ELR (cell line): ENCODE measurements at places on chromosomes 4 and X.

DNA sequence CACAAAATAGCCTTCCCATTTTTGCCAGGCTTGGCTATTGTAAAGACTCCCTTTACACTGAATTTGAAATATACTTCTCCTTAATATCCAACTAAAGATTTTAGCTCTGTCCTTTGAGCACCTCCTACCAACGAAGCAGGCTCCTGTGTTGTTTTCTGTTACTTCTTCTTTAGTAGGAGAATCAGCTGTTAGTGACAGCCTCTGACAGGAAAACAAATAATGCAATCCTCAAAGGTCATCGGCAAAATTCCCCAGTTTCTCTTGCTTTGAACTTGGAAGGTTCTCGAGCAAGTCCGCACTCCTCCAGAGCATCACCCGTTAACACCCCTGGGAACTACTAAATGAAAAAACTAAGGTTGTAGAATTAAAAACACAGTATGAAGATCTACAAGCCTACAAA, 66.9 kb downstream of the MANBA start:
- no peak for DNase-seq

DNA sequence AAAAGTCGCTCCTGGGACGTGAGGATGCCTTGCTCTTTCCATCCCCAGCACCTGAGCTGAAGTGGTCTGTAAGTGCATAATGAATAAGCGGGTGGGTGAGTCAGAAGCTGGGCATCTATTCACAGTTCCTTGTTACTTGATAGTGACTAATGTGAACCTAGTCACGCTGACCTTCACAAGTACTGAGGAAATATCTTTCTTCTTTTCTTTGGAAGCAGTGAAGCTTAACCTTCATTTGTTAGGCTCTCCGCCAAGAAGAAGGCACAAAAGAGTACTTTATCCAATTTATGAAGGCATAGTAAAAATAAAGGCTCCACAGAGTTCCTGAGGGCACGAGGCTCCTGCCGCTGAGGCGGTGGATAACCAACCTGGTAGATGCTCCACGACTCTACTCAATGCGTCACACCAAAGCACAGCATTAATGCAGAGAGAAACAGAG, 475.7 kb upstream of the SLIT2 start:
- DNase-seq, result peak; percentile 96

GRCh38 chr4:43425206-43425605, 532.7 kb downstream of the GRXCR1 start:
- DNase-seq, result no peak

- DNase-seq, result peak; percentile 19
These were observed 722 bp upstream of the NBDY start for GRCh38 chrX:56728321-56728720.

GRCh38 chrX:96440941-96441340, 243.7 kb upstream of the DIAPH2 start:
- DNase-seq, result no peak

GRCh38 chrX:135112096-135112729, 8.1 kb downstream of the ETDB start:
- DNase-seq, result peak; percentile 39

DNA sequence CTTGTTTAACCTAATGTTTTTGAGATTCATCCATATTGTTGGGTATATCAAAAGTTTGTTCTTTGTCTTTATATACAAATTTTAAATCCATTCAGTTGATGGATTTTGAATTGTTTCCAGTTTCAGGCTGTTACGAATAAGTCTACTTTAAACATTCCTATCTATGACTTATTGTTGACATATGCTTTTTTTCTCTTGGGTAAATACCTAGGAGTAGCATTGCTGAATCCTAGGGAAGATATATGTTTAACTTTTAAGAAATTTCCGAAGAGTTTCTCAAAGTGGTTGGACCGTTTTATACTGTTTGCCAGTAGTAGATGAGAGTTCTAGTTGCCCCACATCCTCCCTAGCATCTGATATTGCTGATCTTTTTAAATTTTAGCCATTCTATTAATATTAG, 60.9 kb upstream of the IL13RA1 start:
- DNase-seq, result peak; percentile 22

- DNase-seq, result peak; percentile 89
These were observed 22.6 kb upstream of the CD38 start for GRCh38 chr4:15755321-15756155.

DNA sequence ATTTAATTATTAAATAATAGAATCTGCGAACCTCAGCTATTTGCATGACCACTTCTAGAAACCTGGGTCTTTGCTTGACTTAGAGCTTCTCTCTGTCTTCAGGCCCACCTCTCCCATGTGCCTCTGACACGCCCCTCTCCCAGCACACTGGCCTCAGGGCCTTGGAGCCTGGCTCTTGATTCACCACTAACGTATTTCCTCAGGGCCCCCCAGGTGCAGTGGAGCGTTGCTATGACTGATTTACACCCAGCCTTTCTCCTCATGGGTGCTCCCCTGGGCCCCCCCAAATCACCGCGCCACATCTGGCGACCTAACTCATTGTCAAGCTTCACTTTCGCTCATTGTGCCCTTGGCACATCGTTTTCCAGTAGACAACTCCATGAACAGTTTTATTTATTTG, 37.9 kb upstream of the TENM3 start:
- no peak for DNase-seq

- no peak for DNase-seq
These were observed 132.8 kb upstream of the MAGEB16 start for GRCh38 chrX:35665311-35665710.

DNA sequence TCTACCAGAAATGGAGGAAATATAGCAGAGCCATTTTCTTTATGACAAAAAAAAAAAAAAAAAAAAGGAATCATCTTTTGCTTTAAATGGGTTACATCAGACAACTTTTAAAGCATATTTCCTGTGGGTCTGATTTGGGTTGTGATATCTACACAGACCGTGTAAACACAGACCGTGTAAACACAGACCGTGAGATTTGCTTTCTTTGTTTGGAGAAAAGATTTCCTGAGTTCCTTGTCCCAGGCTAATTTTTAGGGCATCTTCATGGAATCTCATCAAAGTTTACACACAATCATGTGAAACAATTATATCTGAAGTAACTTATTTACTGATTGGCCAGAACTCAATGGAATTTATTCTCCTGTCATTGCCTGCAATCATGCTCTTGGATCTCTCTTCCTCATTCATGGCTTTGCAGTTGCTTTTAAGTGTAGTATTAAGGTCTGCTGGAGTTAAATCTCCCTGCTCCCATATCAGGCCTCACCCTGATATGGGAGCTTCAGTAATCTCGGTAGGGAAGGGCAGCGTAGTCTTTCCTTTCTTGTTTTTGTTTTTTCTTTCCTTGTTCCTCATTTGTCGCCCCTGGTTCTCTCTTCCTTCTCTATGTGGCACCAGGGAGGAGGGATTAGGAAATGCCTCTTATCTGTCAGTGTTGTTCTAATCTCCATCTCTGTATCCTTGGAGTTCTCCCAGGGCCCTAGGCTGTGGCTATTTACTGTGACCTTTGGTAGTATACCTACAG, 248.6 kb upstream of the JADE1 start:
- DNase-seq, result no peak

DNA sequence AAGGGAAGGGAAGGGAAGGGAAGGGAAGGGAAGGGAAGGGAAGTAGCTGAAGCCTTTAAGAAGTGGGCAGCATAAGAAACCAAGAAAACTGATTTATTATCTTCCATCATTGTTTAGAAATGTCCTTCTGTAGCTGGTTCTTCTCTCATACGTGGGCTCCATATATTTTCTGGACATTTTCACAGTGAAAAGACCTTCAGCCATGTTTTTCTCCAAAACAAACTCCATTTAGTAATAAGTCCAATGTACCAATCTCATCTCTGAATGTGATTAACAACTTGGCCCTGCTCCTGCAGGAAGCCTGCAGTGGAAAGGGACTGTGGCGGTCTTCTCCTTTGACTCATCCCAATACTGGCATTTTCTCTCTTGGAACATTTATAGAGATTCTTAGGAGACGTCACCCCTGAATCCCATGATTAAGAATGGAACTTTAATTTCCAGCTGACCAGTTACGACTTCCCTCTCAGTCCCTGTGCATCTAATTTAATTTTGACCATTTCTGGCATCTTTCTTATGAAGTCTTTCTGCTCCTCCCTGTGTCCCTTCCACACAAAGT, 96.6 kb upstream of the GUCY1A1 start:
- peak; percentile 47 for DNase-seq

DNA sequence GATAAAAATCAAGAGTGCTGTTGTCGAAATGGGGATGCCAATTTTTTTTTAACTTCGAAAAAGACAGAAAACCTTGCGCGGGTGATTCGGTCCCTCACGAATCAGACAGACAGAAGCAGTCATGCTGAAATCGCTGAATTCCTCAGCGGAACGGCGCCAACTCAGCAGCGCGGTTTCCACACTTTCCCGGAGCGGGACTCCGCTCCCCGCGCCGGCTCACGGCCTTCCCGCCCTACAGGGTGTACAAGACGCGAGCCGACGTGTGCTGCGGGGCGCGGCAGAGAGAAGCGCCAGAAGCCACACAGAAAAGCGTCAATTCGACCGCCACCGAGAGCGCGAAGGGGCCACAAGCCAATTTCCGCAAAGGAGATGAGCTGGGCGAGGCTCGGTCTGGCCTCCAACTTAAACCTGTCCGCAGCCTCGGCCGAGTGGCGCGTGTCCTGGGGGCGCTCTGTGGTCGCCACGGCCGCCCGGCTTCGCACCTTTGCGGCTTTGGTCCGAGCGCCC, 1.3 kb downstream of the NEXMIF start:
- DNase-seq, result no peak

DNA sequence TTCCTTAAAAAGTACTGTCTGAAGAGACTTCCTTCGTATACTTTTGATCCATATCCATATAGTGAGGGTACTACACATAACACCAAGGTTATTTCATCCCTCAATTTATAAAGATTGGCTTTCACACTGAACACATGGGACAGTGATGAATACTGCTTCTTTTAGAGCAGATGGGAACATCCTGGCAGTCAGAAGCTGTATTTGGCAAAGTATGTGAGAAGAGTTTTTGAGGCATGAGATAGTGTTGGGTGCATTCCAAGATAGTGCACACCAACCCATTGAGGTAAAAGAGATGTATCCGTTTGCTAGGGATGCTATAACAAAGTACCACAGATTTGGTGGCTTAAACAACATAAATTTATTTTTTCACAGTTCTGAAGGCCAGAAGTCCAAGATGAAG, 141.1 kb downstream of the MOSPD2 start:
- no peak for DNase-seq

GRCh38 chrX:54825716-54826438, 18.3 kb downstream of the MAGED2 start:
- DNase-seq, result peak; percentile 5

GRCh38 chr4:122968227-122968812, 45.9 kb upstream of the NUDT6 start:
- peak; percentile 38 for DNase-seq

DNA sequence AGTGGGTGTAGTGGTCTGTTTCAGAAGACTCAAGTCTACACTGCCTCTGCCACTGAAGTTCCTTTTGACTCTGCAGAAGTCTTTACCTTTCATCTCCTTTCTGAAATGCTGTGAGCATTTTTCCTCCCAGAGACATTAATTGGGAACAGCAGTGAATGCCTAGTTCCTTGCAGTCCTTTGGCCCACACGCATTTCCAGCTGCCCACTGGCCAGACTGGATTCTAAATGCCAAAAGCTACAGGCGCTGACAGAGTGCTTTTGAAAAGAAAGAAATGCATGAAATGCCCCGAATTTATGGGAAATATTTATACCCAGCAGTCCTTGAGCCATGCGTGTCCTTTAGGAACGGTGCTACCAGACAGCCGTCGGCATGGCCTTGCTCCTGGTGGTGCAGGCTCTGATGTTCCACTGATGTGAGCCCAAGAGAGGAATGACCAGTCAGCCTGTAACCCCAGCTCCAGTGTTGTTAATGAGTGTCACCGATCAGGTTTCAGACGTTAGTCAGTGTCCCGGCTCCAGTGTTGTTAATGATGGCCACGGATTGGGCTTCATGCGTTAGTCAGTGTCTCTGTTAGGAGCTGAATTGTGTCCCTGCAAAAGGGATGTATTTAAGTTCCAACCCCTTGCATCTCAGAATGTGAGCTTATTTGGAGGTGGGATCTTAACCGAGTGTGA, 132.6 kb downstream of the TBL1X start:
- no peak for DNase-seq
